ENCODE measurements at places on chromosomes 3 and 15. TPM values are rescaled to one million over a fixed set of nuclear protein-coding genes. Genes with fewer than 3 reads are reported as not detected.

The EIF4E3 gene
- 12.9 TPM for polyA plus RNA-seq

DNA sequence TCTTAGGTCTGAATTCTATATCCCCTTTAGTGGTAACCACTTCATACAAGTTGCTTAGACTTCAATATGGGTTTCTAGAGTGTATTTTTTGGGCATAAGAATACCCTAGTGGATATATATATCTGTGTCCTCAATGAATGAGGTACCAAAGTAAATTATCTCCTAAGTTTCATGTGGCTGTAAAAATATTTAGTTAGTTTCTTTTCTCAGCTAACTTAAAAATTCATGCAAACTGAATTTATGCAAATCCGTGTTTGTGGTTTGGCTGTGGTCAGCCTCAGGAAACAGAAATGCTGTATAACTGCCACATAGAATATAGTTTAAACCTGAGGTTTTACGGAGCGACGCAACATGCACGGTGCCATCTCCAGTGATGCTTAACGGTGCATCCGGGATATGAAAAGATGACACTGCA is 80.3 kb downstream of the PEX5L start:
- no peaks in the 10 kb centered on the region for H3K4me1 ChIP-seq
- no peaks in the 10 kb centered on the region for H3K36me3 ChIP-seq
- no peak overlapping the region for H3K4me3 ChIP-seq
- H3K27ac ChIP-seq = no peak overlapping the region
- no peaks in the 10 kb centered on the region for H3K27me3 ChIP-seq

- H3K4me3 ChIP-seq = no peak overlapping the region
- H3K27me3 ChIP-seq = no peaks in the 10 kb centered on the region
- H3K4me1 ChIP-seq = peaks cover 34% of the 10 kb centered on the region
- H3K36me3 ChIP-seq = peaks cover 33% of the 10 kb centered on the region
Measured at GRCh38 chr15:58921267-58921790, 12.2 kb downstream of the SLTM start.

DNA sequence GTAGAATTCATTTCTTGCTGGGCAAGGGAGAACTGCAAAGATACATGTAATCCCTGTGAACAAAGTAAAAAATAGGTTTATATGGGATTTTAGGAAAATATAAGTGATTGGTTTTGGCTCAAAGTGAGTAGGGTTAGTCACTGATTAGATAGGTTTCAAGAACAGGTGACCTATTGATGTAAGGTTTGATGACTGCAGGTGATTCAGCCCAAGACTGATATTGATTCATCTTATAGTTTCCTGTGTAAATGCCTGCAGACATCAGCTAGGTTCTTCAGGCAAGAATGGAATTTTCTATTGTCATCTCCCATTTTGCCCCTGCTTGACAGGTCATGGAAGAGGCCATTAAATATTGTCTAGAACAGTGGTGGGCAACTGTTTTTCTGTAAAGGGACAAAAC is 23.9 kb upstream of the ARID3B start:
- DNase-seq = no peak
- no peak overlapping the region for H3K4me3 ChIP-seq
- H3K4me1 ChIP-seq = peaks cover 9% of the 10 kb centered on the region
- no peaks in the 10 kb centered on the region for H3K27me3 ChIP-seq
- no peak overlapping the region for H3K27ac ChIP-seq
- H3K36me3 ChIP-seq = no peaks in the 10 kb centered on the region

DNA sequence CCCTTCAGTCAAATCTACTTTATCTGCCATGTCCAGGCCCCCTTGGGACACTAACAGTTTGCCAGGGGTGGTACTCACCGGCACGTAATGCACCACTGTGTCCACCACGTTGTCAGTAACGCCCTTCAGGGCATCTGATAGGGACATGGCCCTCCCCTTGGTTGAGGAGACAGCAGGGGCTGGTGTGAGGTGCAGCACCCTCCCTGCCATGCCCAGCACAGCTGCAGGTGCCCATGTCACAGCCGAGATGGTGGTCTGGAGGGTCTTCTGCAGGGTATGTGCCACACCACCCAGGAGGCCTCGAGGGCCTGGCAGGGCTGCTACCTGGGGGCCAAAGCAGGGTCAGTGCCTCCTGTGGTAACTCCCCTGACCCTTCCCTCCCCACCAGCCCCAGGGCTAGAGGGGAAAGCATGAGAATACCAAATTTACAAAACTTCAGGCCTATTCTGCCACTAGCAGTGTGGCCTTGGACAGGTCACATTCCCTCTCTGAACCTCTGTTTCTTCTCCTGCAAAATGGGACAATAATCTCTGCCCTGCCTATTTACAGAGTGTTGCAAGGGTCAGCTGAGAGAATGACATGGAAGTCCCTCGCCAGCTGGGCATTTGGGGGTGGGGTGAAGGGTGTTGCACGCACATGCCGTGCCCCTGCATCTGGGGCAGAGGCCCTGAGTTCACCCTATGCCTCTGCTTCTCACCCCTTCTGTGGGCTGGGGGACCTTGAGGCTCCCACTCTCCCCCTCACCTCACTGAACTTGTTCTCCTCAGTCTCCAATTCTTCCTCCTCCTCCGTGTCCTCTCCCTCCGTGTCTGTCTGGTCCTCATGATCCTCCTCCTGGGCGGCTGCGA is 11.8 kb upstream of the KIF7 start:
- no peaks in the 10 kb centered on the region for H3K27me3 ChIP-seq
- no peak overlapping the region for H3K27ac ChIP-seq
- H3K4me3 ChIP-seq = no peak overlapping the region
- DNase-seq = no peak

DNA sequence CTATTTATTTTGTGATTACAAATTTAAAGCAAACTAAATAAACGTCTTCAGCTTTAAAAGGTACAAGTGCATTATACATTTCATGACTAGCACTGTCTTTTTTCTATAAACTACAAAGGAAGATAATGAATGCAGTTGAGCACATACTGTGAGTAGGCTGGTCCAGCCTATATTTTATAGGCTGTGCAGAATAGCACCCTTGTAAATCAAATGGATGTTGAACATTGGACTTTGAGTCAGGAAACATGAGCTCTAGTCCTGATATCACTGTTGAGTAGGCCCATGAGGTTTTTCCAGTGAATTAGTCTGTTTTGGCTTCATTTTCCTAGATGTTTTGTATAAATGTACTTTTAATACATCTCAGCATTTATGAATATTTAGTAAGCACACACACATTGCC is 447.3 kb upstream of the KCNMB2 start:
- no peak overlapping the region for H3K4me3 ChIP-seq
- no peaks in the 10 kb centered on the region for H3K27me3 ChIP-seq
- no peak for DNase-seq
- no peaks in the 10 kb centered on the region for H3K36me3 ChIP-seq
- H3K27ac ChIP-seq = no peak overlapping the region
- H3K4me1 ChIP-seq = peaks cover 23% of the 10 kb centered on the region
